Kidney (tissue), 22 donors: ENCODE measurements at places on chromosomes 16 and 17. TPM values are rescaled to one million over a fixed set of nuclear protein-coding genes. Genes with fewer than 3 reads are reported as not detected.
A peak's percentile ranks its signal among the peaks of the same experiment; 100 is the strongest.

The SHISA6 gene
- 1.0 TPM for total RNA-seq

GRCh38 chr17:83109793-83110645, 30.6 kb downstream of the METRNL start:
- H3K4me1 ChIP-seq: peaks cover 2% of the 10 kb centered on the region
- peak overlapping the region; percentile 34 for H3K4me3 ChIP-seq
- peak overlapping the region; percentile 79 for H3K27ac ChIP-seq
- DNase-seq: peak; percentile 97

- no peak overlapping the region for H3K27ac ChIP-seq
- H3K4me1 ChIP-seq: no peaks in the 10 kb centered on the region
- DNase-seq: no peak
- H3K27me3 ChIP-seq: no peaks in the 10 kb centered on the region
These were observed 71.8 kb downstream of the PLD6 start for GRCh38 chr17:17134051-17134956.

DNA sequence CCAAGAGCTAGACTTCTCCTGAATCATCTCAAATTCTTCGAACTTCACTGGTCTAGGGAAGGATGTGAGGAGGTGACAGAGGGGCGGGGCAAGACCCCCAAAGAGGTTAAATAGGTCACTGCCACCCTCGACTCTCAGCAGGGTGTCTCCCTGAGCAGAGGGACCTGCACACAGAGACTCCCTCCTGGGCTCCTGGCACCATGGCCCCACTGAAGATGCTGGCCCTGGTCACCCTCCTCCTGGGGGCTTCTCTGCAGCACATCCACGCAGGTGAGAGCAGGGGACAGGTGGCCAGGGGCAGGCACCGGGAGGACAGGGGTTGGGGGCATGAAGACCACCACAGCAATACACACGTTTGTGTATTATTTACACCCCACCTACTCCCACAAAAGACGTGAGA, 9.2 kb downstream of the CCL17 start:
- H3K4me3 ChIP-seq: no peak overlapping the region
- no peaks in the 10 kb centered on the region for H3K4me1 ChIP-seq
- no peak for DNase-seq
- H3K36me3 ChIP-seq: no peaks in the 10 kb centered on the region
- H3K27me3 ChIP-seq: no peaks in the 10 kb centered on the region

The CD79B gene
- total RNA-seq: 11.4 TPM

DNA sequence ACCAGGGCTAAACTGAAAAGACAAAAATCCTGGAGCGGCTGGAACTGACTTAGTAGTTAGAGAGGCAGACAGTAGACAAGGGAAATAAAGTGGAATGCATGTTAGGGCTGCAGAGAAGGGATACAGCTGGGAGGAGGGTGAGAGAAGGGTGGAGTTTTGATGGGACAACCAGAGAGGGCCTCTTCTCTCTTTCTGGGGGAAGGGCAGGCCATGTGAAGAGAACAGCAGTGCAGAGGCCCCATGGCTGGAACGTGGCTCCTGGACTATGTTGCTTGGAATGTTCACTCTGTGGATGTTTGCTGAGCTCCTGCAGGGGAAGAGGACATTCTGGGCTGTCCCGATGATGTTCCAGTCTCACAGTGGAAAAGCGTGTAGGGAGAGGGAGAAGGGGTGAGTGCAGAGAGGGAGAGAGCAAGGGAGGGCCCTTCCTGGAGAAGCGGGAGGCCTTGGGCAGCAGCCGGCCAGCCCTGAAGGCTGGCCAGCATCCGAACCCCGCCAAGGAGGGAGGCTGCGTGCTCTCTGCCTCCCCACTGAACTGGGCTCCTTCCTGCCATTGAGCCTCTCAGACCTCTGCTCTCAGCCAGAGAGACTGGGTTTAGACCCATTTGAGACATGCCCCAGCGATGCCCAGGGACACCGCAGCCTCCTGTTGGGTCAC, 33.1 kb upstream of the GSE1 start:
- H3K4me1 ChIP-seq: peaks cover 40% of the 10 kb centered on the region
- H3K27ac ChIP-seq: no peak overlapping the region
- no peaks in the 10 kb centered on the region for H3K36me3 ChIP-seq
- DNase-seq: no peak
- H3K4me3 ChIP-seq: no peak overlapping the region

GRCh38 chr16:81004646-81005353, 1.9 kb downstream of the CMC2 start:
- peak overlapping the region; percentile 14 for H3K4me3 ChIP-seq
- H3K27me3 ChIP-seq: no peaks in the 10 kb centered on the region
- no peaks in the 10 kb centered on the region for H3K36me3 ChIP-seq

GRCh38 chr16:85202631-85203461, 90.6 kb upstream of the CIBAR2 start:
- H3K27ac ChIP-seq: peak overlapping the region; percentile 1
- H3K4me1 ChIP-seq: no peaks in the 10 kb centered on the region
- H3K36me3 ChIP-seq: no peaks in the 10 kb centered on the region
- H3K27me3 ChIP-seq: no peaks in the 10 kb centered on the region
- no peak overlapping the region for H3K4me3 ChIP-seq

DNA sequence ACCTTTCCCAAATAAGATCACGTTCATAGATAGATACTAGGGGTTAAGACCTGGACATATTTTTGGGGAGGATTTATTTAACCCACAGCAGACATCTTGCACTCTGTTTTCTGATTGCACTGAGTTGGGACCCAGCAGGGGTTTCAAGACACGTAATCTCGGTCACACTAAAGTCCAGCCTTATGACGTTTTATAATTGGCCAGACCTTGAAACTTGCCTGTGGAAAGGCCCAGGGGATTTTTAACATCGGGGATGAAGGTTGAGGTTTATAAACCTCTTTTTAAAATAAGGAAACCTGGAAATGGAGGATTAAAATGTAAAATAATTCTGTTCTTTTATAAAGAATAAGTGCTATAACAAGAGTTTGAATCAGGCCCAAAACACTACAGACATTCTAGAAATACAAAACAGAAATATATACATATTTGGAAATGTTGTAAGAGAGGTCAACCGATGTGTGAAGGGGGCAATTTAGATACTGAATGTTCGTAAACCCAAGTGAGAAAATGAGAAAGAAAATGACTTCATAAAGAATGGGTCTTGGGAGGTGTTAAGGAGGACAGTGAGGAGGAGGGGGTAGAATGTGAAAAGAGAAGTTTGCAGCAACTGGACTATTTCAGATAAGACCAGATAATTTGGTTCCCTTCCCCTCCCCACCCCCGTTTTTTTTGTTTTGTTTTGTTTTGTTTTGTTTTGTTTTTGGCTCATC, 61.1 kb upstream of the NOL11 start:
- DNase-seq: no peak
- H3K4me1 ChIP-seq: no peaks in the 10 kb centered on the region
- no peaks in the 10 kb centered on the region for H3K36me3 ChIP-seq
- no peaks in the 10 kb centered on the region for H3K27me3 ChIP-seq
- H3K4me3 ChIP-seq: no peak overlapping the region
- H3K27ac ChIP-seq: no peak overlapping the region

DNA sequence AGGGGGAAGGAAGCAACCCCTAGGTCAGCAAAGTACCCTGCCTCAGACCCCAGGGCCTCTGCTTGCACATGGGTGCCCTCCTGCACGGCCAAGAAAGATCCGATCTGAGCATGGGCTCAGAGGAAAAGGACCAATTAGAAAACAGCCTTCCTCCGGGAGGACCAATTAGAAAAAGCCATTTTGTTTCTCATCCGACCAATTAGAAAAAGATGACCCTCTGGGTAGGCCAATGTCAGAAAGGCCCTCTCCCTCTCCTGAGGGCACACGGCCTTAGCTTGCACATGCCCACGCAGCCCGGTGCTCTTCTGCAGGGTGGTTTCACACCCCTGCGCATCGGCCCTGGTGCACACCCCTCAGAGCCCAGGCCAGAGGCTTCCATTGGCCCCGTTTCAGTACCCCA, 5.1 kb upstream of the CISD3 start:
- peaks cover 20% of the 10 kb centered on the region for H3K36me3 ChIP-seq
- no peaks in the 10 kb centered on the region for H3K4me1 ChIP-seq
- H3K27ac ChIP-seq: no peak overlapping the region
- no peak for DNase-seq
- no peak overlapping the region for H3K4me3 ChIP-seq

DNA sequence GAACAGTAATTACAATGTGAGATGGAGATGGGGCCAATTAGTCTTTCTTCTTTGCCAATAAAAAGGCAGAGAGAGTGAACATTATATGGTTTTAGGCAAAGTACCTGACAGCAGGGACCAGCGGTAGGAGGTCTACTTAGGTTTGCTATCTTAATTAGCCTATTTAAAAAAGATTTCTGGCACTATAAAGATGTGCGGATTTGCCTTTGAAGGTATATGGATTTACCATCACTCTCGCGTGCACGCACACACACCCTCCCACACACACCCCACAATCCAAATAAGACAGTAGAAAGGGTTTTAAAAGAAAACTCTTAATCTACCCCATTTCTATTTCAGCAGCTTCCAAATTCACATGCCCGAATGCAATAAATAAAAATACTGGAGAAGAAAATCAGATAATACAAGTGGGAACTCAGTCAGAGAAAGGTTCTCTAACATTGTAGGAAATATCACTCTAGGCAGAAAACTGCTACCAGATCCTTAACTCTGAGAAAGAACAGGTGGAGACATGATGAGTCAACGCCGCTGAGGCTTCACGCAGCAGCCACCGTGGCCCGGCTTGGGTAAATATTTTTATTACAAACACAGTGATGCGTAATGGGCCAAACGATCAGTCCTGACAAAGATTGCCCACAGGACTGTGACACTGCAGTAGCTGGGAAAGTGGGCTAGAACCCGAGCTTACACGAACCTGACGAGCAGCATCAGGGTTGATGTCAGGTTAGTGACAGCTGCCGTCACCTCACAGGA, 66.6 kb upstream of the AXIN2 start:
- DNase-seq: peak; percentile 61
- H3K27ac ChIP-seq: no peak overlapping the region
- no peaks in the 10 kb centered on the region for H3K27me3 ChIP-seq
- H3K36me3 ChIP-seq: no peaks in the 10 kb centered on the region
- no peaks in the 10 kb centered on the region for H3K4me1 ChIP-seq

- H3K27ac ChIP-seq: no peak overlapping the region
- H3K4me1 ChIP-seq: no peaks in the 10 kb centered on the region
- no peak overlapping the region for H3K4me3 ChIP-seq
- no peaks in the 10 kb centered on the region for H3K36me3 ChIP-seq
These were observed 7.4 kb upstream of the B9D1 start for GRCh38 chr17:19369846-19370492.

DNA sequence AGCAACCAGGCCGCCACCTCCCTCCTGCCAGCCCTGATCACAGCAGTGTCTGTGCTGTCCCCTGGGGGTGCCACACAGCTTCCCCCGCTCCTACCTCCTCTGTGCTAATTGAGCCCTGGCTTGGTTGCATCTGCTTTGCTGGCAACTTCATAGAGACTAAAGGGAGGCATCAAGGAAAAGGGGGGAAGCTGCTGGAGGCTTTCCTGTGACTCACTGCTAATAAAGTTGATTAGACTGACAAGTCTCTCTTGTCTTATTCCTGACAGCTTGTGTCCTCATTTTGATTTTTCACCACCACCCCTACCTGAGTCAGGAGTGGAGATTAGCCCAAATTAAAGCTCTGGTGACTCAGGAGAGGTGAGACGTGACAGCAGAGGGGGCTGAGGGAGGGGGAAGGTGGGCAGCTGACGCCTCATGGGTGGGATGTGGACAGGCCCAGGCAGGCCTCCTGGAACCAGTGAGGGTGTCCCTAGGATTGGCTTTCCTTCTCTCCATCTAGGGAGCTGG, 310.0 kb downstream of the CBLN1 start:
- no peak overlapping the region for H3K4me3 ChIP-seq
- DNase-seq: no peak
- no peak overlapping the region for H3K27ac ChIP-seq

- no peak overlapping the region for H3K4me3 ChIP-seq
- DNase-seq: peak; percentile 78
- no peaks in the 10 kb centered on the region for H3K36me3 ChIP-seq
- no peak overlapping the region for H3K27ac ChIP-seq
- H3K4me1 ChIP-seq: no peaks in the 10 kb centered on the region
These were observed 93.1 kb downstream of the RTN4RL1 start for GRCh38 chr17:1931844-1932579.

- H3K4me3 ChIP-seq: no peak overlapping the region
- no peaks in the 10 kb centered on the region for H3K4me1 ChIP-seq
- H3K27me3 ChIP-seq: no peaks in the 10 kb centered on the region
- H3K36me3 ChIP-seq: no peaks in the 10 kb centered on the region
- DNase-seq: no peak
- H3K27ac ChIP-seq: no peak overlapping the region
These were observed 82.1 kb upstream of the CNTNAP4 start for GRCh38 chr16:76195056-76195455.

DNA sequence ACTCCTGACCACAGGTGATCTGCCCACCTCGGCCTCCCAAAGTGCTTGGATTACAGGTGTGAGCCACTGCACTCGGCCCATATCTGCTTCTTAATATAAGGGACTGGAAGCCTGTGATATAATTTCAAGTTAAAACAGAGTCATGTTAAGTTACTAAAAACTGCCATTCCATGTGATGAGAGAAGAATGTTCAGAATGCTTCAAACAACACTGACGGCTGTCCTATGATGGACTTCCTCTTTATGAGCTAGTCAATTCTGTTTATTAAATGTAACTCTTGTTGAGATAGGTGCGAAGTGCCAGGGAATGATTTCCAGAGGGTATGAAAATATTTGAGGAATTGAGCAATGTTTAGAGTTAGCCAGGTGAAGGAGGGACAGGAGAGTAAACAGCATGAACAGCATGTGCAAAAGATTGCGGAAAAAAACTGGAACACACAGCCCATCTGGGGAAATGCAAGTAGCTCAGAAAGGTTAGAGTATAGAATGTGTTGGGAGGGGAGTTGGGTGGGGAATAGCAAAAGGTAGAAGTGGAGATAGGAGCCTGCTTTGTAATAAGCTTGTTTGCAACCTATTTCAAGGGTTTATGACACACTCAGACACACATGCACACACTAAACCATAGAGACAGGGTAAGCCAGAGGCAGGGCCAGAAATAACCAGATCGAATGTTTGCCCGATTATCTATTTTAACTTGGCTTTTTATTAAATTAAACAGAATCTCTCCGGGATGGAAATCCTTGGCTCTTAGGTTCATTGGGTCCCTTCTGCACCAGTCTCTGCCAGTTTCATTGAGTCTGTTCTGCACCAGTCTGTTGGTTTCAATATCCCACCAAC, 135.6 kb upstream of the COX10 start:
- H3K27ac ChIP-seq: no peak overlapping the region
- H3K4me3 ChIP-seq: no peak overlapping the region
- no peaks in the 10 kb centered on the region for H3K4me1 ChIP-seq

The TERB1 gene
- total RNA-seq: 0.19 TPM
